ENCODE measurements at places on chromosomes 12 and 14.

- no peaks in the 10 kb centered on the region for H3K36me3 ChIP-seq
- peak; percentile 8 for DNase-seq
- H3K27me3 ChIP-seq = no peaks in the 10 kb centered on the region
- H3K4me1 ChIP-seq = peaks cover 19% of the 10 kb centered on the region
These were observed 5.2 kb downstream of the FRS2 start for GRCh38 chr12:69475237-69475975.

DNA sequence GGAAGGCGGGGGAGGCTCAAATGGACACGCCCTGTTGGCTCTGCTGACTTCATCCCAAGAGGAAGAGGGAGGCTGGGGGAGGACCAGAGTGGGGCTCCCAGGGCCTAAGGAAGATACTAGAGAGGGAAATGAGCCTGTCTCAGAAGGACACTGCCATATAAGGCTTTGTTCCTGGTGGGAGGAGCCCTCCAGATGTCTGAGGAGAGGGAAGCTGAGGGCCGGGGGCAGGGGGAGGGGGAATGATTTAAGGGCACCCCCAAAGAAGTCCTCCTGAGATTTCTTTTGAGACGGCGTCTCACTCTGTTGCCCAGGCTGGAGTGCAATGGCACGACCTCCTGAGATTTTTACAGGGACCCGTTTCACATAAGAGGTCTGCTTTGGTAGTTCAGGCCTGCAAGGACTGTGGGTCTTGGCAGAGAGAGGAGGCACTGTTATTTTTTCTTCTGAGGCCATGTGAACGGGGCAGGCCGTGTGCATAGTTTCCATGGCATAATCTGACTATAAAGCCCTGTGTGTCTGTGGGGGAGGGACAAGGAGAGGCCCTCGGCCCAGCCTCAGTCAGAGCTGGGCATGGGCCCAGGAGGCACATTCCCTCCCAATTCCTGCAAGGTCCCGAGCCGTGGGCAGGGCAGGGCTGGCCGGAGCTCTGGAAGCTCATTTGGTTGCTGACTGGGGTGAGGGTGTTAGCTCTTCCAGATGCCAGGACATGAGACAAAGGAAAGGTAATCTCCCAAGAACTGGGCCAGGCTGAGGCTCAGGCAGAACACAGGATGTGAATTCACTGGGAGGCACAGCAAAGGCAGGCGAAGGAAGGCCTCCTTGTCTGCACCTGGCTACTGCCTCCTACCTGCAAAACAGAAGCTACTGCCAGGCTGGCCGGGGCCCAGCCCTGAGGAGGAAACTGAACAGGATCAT, 22.2 kb upstream of the PLEKHG3 start:
- H3K4me1 ChIP-seq = peaks cover 5% of the 10 kb centered on the region
- no peak overlapping the region for H3K4me3 ChIP-seq
- H3K27ac ChIP-seq = no peak overlapping the region

DNA sequence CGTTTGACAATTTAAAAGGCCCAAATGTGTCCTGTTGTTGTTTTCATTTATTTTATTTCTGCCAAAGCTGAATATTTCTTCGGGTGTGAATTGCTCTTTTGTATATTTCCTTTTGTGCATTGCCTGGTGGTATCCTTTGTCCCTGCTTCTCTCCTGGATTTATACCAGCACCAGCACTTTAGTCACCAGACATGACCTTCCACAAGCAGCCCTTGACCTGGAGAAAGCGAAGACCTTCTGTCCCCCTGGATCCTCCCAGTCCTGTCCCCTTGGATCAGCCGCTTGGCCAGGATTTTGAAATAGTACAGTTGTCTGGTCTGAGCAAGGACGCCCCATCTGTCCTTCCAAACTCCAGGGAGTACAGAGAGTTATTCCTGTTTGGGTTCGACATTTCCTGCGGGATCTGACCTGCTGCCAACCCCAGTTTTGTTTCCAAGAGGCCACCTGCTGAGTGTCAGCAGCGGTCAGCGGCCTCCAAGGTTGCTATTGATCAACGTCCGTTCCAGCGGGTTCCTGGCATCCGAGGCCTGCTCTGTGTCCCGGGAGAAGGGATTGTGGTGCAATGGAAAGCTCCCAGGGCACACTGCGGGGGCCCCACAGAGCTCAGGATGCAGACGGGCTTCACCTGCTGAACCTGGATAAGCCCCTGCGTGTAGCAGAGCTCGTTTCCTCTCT, 45.1 kb upstream of the CHGA start:
- DNase-seq = no peak
- peaks cover 17% of the 10 kb centered on the region for H3K27me3 ChIP-seq
- H3K4me1 ChIP-seq = no peaks in the 10 kb centered on the region

- H3K4me3 ChIP-seq = no peak overlapping the region
- H3K36me3 ChIP-seq = no peaks in the 10 kb centered on the region
These were observed 114.9 kb downstream of the METTL25 start for GRCh38 chr12:82473111-82473754.

DNA sequence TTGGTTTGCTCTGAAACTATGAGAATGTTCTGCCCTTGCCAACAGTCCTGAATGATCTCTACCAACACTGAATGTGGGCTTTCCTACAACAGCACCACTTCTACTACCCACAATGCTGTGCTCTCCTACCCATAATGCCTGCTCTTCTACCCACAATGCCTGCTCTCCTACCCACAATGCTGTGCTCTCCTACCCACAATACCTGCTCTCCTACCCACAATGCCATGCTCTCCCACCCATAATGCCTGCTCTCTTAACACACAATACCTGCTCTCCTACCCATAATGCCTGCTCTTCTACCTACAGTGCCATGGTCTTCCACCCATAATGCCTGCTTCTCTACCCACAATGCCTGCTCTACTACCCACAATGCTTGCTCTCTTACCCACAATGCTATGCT, 92.3 kb downstream of the KCNK13 start:
- no peaks in the 10 kb centered on the region for H3K36me3 ChIP-seq
- H3K27me3 ChIP-seq = no peaks in the 10 kb centered on the region
- no peaks in the 10 kb centered on the region for H3K4me1 ChIP-seq
- H3K27ac ChIP-seq = no peak overlapping the region
- DNase-seq = no peak
- H3K4me3 ChIP-seq = no peak overlapping the region

DNA sequence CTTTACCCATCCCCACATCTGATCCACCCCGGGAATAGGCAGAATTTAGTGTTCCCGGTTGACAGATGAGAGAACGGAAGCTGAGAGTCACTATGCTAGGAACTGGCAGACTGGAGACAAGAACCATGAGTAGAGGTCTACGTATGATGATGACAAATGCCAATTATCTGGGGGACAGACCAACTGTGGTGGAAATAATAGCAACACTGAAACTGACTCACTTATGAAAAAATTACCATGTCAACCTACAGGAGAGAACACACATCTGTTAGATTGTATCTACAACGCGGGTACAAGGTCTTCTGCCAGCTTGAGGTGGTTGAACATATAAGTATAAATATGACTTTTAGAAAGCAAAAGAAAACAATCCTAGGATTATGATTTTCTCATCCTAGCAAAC, 15.4 kb upstream of the SELPLG start:
- peak overlapping the region; percentile 87 for H3K27ac ChIP-seq
- H3K4me3 ChIP-seq = no peak overlapping the region
- H3K27me3 ChIP-seq = no peaks in the 10 kb centered on the region
- DNase-seq = no peak
- peaks cover 63% of the 10 kb centered on the region for H3K36me3 ChIP-seq

DNA sequence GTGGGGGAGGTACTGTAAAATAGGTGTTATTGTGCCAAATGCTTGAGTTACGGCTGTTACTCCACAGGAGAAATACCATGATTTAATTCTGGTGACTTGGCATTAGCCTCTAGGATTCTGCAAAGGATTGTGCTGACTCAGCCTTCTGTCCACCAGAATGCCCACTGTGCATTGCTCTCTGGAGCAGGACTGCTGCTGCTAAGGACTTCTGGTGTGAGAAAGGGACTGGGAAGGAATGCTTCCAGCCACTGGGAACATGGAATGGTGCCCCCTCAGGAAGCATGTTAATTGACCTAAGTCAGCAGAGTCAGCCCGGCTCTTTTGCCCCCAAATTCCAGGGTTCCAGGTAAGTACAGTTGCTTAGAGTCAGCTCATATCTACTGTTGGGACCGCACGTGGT, 32.9 kb downstream of the ZFHX2 start:
- H3K27me3 ChIP-seq = no peaks in the 10 kb centered on the region
- no peaks in the 10 kb centered on the region for H3K36me3 ChIP-seq
- DNase-seq = no peak

DNA sequence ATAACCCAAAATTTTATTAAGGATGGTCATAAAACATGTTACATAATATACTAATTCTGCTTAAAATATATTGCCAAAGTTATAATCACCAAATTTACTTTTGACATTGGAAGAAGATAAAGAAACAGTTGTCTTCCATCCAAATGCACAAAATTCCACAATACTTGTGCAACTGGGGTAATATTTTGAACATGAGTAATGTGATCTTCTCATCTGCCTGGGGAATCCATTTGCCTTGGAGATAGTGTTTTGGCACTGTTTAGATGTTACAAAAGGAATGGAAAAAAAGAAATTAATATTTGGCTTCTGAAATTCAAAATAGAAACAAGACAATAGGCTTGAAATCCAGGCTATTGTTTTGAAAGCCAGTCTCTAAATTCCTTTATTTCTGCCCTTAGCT, 9.1 kb downstream of the GPR19 start:
- no peak overlapping the region for H3K27ac ChIP-seq
- no peak overlapping the region for H3K4me3 ChIP-seq
- H3K4me1 ChIP-seq = no peaks in the 10 kb centered on the region

DNA sequence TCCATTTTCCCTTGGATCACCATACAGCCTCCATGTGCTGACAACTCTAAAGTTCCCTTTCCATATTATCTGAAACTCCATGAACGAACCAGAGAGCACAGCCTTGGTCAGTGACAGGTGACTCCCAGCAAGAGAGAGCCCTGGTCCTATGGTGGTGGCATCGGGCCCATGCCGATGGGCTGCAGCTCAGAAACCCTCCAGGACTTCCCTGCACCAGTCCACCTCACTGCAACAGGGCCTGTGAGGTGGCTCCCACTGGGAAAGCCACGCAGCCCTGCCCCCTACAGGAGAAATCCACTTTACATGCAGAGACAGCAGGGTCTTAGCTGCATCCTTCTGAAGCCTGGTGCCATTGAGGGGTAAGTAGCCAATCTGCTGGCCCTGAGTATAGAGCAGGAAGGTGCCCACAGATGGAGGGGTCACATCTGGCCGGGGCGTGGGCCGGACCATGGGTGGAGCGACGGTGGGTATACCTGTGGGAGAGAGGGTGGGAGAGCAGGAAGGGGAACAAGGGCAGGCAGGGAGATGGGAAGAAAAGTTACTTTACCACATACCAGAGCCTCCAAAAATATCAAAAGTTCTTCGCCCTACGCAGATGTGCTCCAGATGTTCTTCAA, 24.7 kb downstream of the RTRAF start:
- H3K27me3 ChIP-seq = no peaks in the 10 kb centered on the region
- no peaks in the 10 kb centered on the region for H3K4me1 ChIP-seq
- no peak overlapping the region for H3K27ac ChIP-seq
- DNase-seq = peak; percentile 45
- no peak overlapping the region for H3K4me3 ChIP-seq

DNA sequence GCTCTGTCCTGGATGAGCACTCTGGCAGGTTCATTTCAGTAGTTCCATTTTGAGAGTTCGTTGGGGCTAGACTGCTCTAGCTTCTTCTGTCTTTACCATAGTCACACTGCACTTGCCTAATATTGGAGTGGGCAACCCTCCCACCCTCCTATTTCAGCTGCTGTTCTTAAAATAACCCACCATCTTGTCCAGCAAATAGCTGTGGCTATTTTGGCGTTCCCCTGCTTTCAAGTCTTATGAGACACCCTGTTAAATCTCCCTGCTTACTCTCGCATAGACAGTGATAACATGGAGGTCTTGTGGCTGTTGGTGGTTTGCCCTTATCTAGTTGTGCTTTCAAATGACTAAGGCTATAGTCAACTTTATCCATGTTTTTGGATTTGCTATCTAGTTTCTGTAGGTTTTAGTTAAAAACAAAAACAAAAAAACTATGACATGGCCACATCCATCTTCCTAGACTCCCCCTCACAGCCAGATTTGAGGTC, 65.5 kb downstream of the LRP6 start:
- no peaks in the 10 kb centered on the region for H3K4me1 ChIP-seq
- no peaks in the 10 kb centered on the region for H3K27me3 ChIP-seq
- no peak overlapping the region for H3K4me3 ChIP-seq
- peaks cover 45% of the 10 kb centered on the region for H3K36me3 ChIP-seq

DNA sequence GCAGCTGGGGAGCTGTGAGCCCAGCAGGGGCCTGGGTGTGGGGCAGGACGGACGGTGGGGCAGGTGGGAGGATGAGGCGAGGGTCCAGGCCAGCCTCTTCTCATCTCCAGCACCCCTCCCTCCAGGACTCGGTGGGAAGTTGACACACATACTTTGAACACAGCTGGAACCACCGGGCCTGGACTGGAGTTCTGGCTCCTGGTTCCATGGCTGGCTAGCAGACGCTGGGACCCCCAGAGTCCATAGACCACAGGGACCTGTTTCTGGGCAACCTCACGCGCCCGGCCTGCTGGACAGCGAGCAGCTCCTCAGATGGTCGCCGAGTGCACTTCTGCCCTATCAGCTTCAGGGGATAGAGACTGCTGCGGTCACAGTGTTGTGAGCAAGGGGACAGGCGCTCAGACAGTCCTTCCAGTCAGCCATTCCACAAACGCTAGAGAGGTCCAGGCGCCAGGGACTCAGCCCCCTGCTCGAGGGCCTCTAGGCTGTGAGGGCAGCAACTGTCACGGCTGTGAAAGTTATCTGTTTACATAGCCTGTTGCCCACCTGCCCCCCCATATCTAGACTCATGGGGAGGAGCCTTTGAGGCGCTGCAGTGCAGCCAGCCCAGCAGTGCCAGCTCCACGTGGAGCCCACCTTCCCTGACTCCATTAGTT, 25.2 kb downstream of the TCHP start:
- H3K36me3 ChIP-seq = peaks cover 4% of the 10 kb centered on the region
- no peaks in the 10 kb centered on the region for H3K27me3 ChIP-seq
- H3K27ac ChIP-seq = no peak overlapping the region

DNA sequence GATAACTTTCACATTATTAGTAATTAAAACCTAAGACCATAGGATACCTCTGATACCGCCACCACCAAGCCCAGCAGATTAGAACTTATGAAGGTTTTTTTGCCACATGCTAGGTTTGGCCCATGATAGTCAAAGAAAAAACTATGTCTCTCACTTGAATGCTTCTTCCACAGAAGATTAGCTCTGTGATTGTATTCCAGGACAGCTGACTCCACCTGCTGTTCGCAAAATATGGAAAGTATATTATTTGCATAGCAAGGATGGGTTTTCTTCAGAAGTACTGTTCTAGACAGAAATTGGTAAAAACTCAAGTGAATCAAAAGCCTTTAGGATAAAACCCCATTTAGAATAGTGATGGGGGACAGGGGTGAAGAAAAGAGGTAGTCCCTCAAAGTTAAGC, 42.2 kb downstream of the PPFIBP1 start:
- H3K4me3 ChIP-seq = no peak overlapping the region
- peaks cover 5% of the 10 kb centered on the region for H3K4me1 ChIP-seq
- DNase-seq = no peak
- H3K27me3 ChIP-seq = no peaks in the 10 kb centered on the region
- H3K36me3 ChIP-seq = peaks cover 12% of the 10 kb centered on the region
- H3K27ac ChIP-seq = no peak overlapping the region

- no peak for DNase-seq
- no peak overlapping the region for H3K4me3 ChIP-seq
- no peaks in the 10 kb centered on the region for H3K36me3 ChIP-seq
- H3K27me3 ChIP-seq = peaks cover 4% of the 10 kb centered on the region
- no peaks in the 10 kb centered on the region for H3K4me1 ChIP-seq
These were observed 17.4 kb downstream of the DNAH10 start for GRCh38 chr12:123779551-123779950.

- H3K4me3 ChIP-seq = no peak overlapping the region
- DNase-seq = no peak
- no peaks in the 10 kb centered on the region for H3K4me1 ChIP-seq
- H3K36me3 ChIP-seq = no peaks in the 10 kb centered on the region
These were observed 51.4 kb upstream of the TMTC2 start for GRCh38 chr12:82635263-82635662.
